ENCODE measurements at places on chromosomes 6 and 20.

- no peak for DNase-seq
Measured at GRCh38 chr6:703552-703951, 10.6 kb upstream of the EXOC2 start.

- DNase-seq, result no peak
Measured at GRCh38 chr20:41218466-41218865, 81.1 kb downstream of the PLCG1 start.

GRCh38 chr20:59087829-59088433, 45.3 kb upstream of the PRELID3B start:
- peak; percentile 69 for DNase-seq

DNA sequence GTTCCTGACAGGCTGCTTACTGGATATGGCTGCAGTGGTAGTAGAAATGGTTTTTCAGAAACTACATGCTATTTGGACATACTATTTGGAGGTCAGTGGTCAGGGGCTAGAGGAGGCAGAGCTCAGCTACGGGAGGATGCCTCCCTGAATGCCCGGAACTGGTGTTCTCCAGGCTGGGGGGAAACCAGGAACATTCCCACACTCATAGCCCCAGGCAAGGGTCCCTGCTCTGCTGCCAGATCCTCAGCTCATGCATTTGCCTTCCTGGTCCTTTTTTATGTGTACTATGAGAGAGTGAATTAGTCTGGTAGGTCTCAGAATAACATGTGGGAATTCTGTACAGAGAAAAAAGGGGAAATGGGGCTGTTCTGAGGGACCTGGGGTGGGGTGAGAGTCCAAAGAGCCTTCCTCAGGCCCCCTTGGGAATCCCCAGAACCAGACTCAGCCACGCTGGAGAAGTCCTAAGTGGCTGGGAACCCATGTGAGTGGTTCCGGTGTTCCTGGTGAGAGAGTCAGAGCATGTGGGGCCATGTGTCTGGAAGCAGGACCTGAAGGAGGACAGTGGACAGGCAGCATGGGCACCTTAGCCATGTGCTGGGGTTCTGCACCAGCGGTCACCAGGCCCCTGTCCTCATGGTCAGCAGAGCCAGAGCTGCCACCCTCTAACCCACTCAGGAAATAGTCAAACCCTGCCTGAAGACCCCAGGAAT, 58.0 kb upstream of the MYL9 start:
- DNase-seq, result no peak

DNA sequence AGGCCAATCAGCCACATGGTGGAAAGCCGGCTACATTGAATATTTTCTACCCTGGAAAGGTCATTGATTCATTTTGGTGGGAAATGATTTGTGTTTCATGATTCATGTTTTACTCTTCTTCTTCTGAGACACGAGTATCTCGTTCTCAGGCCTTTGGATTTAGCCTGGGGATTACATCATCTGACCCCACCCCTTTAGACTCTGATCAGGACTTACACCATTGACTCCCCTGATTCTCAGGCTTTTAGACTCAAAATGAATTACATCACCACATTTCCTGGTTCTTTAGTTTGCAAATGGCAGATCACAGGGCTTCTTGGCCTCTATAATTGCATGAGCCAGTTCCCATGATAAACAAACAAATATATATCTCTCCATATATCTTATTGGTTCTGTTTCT, 228.8 kb downstream of the ADGRG6 start:
- no peak for DNase-seq

GRCh38 chr6:144955859-144956258, 670.7 kb downstream of the UTRN start:
- DNase-seq, result no peak

DNA sequence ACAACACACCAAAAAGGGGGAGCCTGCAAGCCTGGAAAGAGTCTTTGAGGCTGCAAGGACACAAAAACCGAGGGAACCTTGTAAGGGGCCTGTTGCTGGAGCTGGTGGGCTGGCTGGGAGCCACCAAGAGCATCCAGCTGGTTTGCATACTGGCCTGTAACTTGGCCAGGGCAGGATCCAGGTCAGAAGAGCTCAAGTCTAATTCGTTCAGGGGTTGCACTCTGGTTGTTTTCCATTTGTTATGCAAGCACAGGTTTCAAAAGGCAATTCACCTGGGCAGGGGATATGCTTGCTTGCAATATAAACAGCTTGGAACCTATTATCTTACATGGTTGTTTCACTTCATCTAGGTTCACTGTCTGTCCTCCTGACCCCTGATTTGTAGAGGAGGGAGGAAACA, 98.3 kb upstream of the GCM1 start:
- DNase-seq, result no peak

- no peak for DNase-seq
Measured at GRCh38 chr6:148836751-148837150, 89.9 kb downstream of the UST start.

DNA sequence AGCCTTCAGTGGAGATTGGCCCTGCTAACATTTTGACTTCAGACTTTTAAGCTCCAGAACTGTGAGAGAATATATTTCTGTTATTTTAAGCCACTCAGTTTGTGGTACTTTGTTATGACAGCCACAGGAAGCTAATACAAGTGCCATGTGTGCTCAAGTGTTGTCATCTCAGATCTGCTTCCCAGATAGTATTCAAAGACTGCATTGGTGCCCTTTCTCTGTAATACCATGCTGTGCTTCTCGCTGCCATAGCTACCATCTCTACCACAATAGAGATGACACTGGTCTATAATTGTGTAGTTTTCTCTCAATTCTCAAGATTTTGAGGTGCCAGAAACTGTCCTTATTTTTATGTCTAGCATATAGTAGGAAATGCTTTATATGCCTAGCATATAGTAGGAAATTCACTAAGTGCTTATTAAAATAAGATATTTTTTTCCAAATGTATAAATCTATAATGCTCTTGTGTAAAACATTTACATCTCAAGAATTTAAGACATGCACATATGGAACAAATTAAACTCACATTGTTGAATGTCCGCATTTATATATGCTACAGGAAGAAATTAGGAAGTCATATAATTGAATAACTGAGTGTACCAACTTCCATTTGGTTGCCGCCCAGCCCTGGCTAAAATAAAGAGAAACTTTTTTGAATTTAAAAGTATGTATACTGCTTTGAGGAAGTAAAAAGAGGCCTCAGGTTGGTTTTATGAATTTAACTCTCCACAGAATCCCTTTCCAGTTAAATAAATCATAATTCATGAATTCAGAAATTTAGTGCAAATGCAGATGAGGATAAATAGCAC, 77.6 kb downstream of the TPBG start:
- DNase-seq, result no peak

DNA sequence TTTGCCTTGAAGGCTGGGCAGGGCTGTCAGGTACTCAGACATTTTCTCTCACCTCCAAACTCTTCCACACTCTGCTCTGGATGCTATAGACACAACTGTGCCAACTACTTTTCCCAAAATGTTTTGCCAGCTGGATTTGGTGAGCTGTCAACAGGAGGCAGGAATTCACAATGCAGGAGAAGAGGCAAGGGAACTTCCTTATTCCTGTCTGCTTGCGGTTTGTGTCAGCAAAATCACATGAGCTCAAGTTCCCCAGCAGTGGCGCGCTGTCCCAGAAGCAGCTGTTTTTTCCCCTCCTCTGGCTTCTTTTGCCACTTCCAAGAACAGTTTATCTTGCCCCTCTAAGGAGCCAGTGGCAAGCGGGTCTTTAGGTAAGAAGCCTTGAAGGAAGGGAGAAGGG, 608.2 kb downstream of the PRKN start:
- no peak for DNase-seq

DNA sequence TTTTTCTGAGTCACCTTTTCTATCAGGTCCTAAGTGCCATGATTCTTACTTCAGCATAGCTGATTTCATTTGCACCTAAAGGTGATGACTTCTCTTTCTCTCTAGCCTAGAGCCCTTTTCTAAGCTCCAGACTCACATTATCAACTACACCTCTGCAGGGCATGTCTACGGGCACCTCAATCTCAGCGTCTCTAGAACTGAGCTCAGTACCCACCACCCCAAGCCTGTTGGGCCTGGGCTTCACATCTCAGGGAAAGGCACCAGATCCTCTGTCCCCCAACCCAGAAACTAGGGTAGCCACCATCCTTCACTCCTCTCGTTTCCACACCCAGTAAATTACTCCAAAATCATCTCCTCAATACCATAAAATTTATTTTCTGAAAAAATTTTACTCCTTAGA, 10.6 kb upstream of the PLCG1 start:
- DNase-seq, result no peak

Measured in stimulated activated CD4-positive, alpha-beta T cell treated with anti-CD3 and anti-CD28 coated beads, Interleukin-12 subunit alpha, Interleukin-12 subunit beta, amount 100 ng/mL, for 24 hours (primary cell).